ENCODE measurements at places on chromosomes 3 and 15.

- peak; percentile 99 for DNase-seq
Measured at GRCh38 chr3:49469936-49470713, at the start of gene DAG1. TSS of gene DAG1 (plus strand) at chr3:49470267. CDS start at chr3:49510535, 40,268 bp downstream.

DNA sequence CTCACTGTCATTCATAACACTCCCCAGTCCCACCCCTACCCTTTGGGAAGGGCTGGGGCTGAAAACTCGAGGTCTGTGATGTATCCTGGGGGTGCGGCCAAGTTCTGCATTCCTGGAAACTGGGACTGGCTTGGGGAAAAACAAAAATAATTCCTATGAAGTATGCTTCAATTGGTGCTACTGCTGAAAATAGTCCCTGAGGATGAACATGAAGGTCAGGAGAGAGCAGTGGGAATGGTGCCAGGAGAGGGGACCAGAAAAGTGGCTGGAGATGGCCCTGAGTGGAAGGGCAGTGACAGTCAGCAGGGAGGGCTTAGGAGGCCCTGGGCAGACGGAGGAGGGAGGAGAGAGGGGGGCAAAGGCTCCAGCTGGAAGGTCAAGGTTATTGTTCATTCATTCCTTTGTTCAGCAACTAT is 4.8 kb upstream of the ISLR start:
- no peak for DNase-seq

DNA sequence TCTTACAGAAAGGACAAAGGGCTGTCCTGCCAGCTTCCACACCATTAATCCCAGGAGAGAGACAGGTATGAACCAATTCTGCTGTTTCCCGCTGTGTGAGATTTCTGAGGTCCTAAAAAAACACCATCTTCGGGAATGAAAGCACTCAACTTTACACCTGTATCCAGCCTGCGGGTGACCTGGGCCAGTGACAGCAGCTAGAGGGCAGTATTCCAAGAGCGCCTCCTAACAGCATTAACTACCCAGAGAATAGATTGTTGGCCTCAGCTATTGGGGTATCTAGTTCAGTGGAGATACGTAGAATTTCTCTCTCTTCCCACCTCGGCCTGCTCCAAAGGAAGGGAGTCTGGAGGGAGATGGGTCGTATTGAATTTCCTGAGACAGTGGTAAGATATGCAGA is 55.1 kb downstream of the WDR76 start:
- no peak for DNase-seq

- peak; percentile 47 for DNase-seq
Measured at GRCh38 chr3:126034481-126035361, 49.2 kb downstream of the SLC41A3 start.

- DNase-seq: no peak
Measured at GRCh38 chr3:97975466-97975865, 3.2 kb upstream of the RIOX2 start.

GRCh38 chr3:177195242-177195991 is 1.9 kb downstream of the TBL1XR1 start:
- no peak for DNase-seq

GRCh38 chr3:197149-197827 is 725 bp downstream of the CHL1 start:
- no peak for DNase-seq

- DNase-seq: no peak
Measured at GRCh38 chr15:91919014-91919534, 65.6 kb downstream of the SLCO3A1 start.

DNA sequence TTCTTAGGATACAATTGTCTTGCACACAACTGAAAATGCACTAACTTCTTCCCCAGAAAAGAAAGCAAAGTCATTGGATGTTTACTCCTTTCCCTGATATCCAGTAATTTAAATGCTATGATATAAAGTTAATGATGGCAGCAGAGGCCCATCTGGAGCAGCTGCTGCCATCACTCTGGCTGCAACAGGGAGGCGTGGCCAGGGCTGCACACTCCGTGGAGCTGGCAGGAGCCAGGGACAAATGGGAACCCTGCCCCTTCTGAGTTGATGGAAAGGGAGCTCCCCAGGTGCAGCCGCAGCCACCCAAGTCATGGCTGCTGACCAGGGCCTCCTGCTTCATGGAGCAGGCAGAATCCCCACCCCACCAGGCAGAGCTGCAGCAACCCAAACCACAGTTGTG is 72.6 kb upstream of the ALDH1A3 start:
- DNase-seq: no peak

- DNase-seq: no peak
Measured at GRCh38 chr3:159273608-159274007, 471.8 kb downstream of the MFSD1 start.

- DNase-seq: no peak
Measured at GRCh38 chr15:37291920-37292319, 191.6 kb upstream of the MEIS2 start.

DNA sequence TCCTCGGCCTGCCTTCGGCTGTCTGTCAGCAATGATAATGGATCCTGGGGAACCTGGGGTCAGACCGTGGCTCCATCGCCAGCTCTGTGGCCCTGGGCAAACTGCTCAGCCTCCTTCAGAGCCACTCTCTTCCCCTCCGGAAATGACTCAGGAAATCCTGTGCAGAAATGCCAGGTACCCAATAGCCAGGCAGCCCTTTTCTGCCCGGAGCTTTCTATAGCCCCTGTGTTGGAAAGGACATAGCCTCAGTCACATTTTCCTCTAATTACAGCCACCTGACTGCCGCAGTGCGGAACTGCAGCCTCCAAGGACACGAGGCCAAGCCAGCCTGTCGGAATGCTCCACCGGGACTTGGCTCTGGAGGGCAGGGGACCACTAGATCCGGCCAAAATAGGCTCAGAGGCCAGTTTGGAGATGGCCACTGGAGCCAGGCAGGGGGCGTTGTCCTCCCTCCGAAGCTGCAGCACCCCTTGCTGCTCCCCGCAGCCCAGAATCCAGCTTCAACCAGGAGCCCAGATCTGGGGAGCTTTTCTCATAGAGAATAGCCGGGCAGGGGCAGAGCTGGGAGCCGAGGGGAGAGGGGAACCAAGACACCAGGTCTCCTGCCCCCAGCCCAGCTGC is 11.6 kb upstream of the ZXDC start:
- no peak for DNase-seq

- no peak for DNase-seq
Measured at GRCh38 chr3:67386451-67386850, 268.0 kb downstream of the SUCLG2 start.

DNA sequence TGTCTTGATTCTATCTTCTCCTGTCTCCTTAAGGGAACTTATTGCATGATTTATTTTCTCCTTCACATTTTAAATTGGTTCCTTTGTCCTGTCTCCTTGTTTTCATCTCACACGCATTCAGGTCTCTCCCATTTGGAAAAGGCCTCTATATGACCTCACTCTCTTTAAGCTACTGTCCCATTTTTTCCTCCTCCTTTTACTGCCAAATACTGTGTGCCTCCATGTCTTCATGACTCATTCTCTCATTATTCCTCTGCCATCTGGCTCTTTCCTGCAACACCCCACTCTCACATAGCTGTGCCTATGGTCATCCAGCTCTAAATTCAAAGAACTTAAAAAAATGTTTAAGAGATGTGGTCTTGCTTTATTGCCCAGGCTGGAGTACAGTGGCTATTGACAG is 48.0 kb downstream of the TYRO3 start:
- peak; percentile 92 for DNase-seq

- DNase-seq: peak; percentile 10
Measured at GRCh38 chr15:79844221-79844620, 52.6 kb downstream of the MTHFS start.

GRCh38 chr15:101047301-101047781 is 128.2 kb downstream of the LRRK1 start:
- DNase-seq: no peak

- no peak for DNase-seq
Measured at GRCh38 chr3:126765187-126766069, 61.4 kb downstream of the CHCHD6 start.

- DNase-seq: no peak
Measured at GRCh38 chr3:132638706-132639105, 20.9 kb downstream of the ACAD11 start.

GRCh38 chr3:121985846-121986245 is 36.2 kb downstream of the ILDR1 start:
- DNase-seq: no peak

- no peak for DNase-seq
Measured at GRCh38 chr3:153163756-153164550, 1.9 kb downstream of the RAP2B start.

DNA sequence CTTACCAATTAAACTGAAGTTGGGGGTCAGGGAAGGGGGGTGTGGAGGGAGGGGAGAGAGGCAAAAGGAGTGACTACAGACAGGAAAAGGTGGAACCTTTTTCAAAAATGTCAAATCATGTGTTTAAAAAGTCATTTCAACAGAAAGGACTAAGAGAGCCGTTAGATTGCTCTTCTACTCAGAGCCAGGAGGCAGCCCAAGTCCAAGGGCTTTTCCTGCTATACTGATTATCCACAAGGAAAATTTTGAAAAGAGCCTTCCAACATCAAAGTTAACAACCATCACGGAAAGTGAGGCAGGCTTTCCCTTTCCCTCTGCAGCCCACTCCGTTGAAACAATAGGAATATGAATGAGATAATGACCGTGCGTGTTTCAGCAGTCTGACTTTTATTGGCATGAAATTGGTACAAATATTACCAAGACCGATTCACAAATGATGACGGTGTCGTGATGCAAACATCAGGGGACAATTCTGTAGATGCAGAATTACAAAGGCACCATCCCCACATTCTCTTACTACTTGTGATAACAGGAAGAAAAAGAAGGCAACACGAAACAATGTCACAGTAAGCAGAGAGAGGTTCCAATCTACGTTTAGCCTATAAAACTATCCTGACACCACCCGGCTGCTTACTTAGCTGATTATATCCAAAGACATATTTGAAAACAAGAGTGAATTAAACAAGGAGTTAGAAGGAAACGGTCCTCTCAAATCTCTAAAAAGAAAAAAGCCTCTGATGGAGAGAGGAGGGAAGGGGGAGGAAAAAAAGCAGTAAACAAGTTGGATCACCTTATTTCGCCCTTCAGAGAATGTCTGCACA is 453.7 kb downstream of the FOXP1 start:
- DNase-seq: peak; percentile 54

GRCh38 chr15:34065941-34066340 is 26.9 kb upstream of the AVEN start:
- no peak for DNase-seq

DNA sequence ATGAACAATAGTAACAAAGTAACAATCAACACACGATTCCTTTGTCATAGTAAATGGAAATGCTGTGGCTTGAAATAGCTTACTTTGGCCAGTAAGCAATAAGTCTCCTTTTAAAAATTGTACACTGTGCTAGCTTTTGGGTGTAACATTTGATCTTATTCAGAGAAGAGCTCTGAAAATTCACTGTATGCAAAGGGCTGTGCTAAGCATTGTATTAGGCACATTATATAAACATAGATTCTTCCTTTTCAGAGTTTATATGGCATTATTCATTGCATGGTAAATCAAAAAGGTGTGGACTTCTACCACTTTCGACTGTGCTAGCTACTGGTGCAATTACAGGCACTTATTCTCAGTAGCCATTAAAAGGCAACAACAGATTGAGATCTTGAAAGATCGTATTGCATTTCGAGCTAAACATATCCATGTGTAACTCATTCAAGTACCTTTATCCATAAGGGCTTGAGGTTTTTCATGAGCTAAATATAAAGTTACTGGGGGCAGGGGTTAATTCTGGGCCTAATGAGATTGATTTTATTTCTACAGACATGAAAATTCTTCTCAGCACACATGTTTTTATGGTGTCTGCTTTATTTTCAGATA is 246.8 kb downstream of the NR1D2 start:
- no peak for DNase-seq

GRCh38 chr3:17765819-17766472 is 23.5 kb upstream of the TBC1D5 start:
- DNase-seq: no peak

- peak; percentile 67 for DNase-seq
Measured at GRCh38 chr15:76059320-76060117, at the start of gene TMEM266. TSS of gene TMEM266 (plus strand) at chr15:76059985. CDS start at chr15:76134264, 74,279 bp downstream.

DNA sequence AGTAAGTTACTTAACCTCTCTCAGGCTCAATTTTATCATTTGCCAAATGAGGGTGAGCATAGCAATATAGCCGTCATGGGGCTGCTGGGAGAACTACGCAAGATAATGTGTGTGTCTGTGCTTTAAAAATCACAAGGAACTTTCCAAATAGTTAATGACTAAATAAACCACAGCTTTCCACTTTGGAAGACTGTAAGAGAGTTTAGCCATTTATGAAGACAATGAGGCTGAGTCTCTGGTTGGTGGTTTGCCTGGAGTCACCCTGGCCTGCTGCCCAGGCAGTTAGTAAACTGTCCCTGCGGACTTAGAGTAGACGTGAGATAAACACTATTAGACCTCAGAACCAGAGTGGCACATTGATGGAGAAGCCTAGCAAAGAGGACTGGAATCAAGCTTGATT is 357.7 kb downstream of the CLSTN2 start:
- peak; percentile 62 for DNase-seq

DNA sequence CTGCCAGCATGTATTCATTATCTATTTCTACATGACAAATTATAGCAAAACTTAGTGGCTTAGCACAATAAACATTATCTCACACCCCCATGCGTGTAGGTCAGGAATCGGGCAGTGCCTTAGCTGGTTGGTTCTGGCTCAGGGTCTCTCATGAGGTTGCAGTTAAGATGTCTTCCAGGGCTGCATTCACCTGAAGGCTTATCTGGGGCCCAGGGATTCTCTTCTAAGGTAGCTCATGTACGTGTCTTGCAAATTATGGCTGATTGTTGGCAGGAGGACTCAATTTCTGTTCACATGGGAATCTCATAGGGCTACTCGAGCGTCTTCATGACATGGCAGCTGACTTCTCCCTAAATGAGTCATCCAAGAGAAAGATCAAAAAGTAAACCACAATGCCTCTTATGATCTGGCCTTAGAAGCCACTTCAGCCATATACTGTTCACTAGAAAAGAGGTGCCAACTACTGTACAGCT is 42.9 kb upstream of the TSC22D2 start:
- DNase-seq: peak; percentile 55
